Activated CD4-positive, alpha-beta T cell treated with anti-CD3 and anti-CD28 coated beads, Interleukin-2, amount 50 U/mL, for 4 hours (primary cell): ENCODE measurements at places on chromosomes 1 and 21.

GRCh38 chr1:64263856-64264255, 60.4 kb downstream of the UBE2U start:
- no peak for DNase-seq

- DNase-seq, result no peak
Measured at GRCh38 chr1:184051138-184051484, 419 bp upstream of the TSEN15 start.

DNA sequence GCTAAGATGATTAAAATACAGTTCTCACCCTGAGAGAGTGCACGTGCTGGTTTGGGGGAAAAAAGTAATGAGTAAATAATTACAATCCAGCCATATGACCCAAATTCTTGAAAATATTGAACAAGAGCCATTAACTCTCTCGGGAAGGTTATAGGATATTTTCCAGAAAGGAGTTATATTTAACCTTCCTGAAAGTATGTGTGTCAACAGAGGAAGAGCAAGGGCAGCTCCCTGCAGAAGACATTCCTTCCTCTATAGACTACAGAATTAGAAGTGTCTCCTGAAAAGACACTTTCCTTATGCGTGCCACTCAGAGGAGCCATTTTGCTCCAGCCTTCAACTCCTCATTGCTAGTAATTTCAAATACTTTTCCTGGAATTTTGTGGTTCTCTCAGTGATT, 648.7 kb downstream of the USP25 start:
- DNase-seq, result no peak

DNA sequence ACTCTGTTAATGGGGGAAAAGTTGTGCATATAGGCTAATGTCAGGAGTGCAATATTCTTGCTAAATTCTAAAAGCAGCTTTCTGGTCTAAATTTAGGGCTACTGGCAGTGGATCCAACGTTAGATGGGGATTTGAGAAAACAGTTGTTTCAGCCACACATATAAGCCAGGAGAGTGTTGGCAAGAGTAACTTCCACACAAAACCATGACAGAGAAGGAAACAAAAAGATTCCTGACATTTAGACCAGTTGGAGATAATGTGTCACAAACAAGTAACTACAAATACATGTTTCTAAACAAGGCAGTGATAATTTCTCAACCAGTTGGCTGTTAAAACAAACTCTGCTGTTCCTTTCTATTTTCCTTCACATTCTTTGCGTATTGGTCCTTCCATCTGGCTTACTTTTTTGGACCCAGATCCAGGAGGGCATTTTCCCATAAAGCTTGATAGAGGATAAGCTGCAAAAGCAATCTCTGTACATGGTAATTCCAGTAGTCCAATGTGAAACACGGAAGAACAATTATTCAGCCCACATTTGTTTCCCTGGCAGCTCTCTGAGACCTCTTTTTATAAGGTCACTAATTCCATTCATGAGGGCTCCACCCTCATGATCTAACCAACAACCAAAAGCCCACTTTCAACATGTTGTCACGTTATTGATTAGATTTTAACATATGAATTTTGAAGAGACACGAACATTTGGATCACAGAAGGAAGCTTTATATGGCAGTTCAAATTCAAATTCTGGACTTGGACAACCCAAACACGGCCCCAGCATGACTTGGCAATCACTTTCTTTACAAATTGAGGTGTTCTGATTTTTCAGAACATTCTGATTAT, 1888.6 kb downstream of the MRPL39 start:
- DNase-seq, result no peak

- no peak for DNase-seq
Measured at GRCh38 chr21:46180079-46180722, 4.1 kb downstream of the SPATC1L start.

GRCh38 chr1:115717541-115717940, 51.0 kb downstream of the CASQ2 start:
- DNase-seq, result no peak
